Stimulated activated CD4-positive, alpha-beta T cell treated with anti-CD3 and anti-CD28 coated beads, Interleukin-15, amount 100 ng/mL, for 1 hour (primary cell): ENCODE measurements at places on chromosomes 13 and 19.

GRCh38 chr19:35262101-35262761, 6.5 kb upstream of the USF2 start:
- DNase-seq = no peak

- no peak for DNase-seq
Observed at GRCh38 chr13:35729926-35730627, 253.6 kb upstream of the MAB21L1 start.

DNA sequence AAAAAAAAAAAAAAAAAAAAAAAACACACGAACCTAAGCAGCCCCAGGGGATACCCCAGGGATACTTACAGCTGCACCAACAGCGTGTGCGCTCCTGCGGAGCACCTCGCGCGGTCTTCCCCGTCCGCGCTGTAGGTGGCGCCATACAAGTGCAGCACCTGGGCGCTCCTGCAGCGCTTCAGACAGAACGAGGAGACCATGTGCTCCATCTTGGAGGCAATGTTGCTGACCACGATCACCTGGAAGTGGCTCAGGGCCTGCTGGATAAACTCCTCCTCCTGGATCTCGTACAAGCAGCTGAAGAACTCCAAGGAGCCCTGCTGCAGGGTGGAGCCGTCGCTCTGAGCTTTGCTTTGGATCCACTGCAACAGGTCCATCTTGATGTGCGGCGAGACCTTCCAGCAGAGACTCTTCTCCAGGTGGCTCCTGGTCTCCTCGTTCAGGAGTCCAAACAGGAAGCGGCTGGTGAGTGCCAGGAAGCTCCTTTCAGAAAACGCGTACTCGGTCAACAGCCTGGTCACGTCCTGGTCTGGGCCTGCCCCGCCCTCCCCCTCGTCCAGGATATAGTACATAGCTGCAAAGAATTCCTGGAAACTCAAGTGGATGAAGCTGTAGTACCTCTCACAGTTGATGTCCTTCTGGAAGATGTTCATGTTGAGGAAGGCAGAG, 14.5 kb downstream of the NLRP12 start:
- no peak for DNase-seq

DNA sequence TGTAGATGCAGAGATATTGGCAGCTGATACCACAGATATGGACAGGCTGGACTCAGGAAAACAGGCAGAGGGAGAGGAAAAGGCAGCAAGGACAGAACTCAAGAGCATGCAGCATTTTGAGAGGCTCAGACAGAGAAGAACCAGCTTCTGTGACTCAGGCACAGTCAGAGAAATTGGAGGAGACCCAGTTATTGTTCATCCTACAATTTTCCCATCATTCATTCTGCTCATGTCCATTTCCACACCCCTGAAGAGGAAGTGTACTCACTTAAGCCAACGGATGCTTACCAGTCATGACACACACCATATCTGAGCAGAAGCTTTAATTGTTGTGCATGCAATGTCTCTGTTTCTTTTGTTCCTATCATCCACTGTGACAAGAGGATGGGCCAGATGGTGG, 359.8 kb upstream of the HTR2A start:
- DNase-seq = no peak

GRCh38 chr13:63199508-63199907, 1783.9 kb upstream of the PCDH20 start:
- DNase-seq = no peak

- no peak for DNase-seq
Observed at GRCh38 chr13:21148557-21149258, 27.6 kb downstream of the SKA3 start.
